Pancreas (tissue), 10 donors: ENCODE measurements at places on chromosomes 4 and X. TPM values are rescaled to one million over a fixed set of nuclear protein-coding genes. Genes with fewer than 3 reads are reported as not detected.

Gene NDNF
- 0.24 TPM for total RNA-seq

Gene C4orf51
- total RNA-seq = not detected

Gene TSPAN7
- 6.3 TPM for total RNA-seq

Gene CLTRN
- total RNA-seq = 3.1 TPM

Gene AFM
- 0.09 TPM for total RNA-seq

Gene RAB40AL
- 0.46 TPM for total RNA-seq

Gene F8A2
- total RNA-seq = not detected

Gene GAGE12E
- total RNA-seq = not detected

Gene FHDC1
- 1.4 TPM for total RNA-seq

GRCh38 chr4:112593438-112594133 lies 43.1 kb downstream of the ZGRF1 start:
- H3K4me3 ChIP-seq = no peak overlapping the region
- no peaks in the 10 kb centered on the region for H3K36me3 ChIP-seq
- H3K4me1 ChIP-seq = no peaks in the 10 kb centered on the region

DNA sequence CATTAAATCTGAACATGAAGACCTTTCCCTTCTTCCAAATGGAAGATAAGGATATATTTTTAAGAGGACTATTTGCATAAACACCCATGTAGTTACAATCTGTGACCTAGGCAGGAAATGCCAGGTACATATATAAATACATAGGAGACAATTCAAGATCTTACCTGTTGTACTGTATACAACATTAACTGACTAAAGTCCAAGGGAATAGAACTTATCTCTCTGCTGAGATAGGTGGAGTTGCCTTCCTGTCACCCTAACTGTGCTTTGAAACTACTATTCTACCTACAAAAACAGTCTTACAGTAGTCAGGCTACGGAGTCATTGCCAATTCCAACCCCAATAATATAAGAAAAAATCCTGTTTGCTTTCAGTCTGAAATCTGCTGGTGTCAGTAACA lies 106.3 kb downstream of the CHRNA9 start:
- no peak for DNase-seq
- H3K4me3 ChIP-seq = no peak overlapping the region

- no peak overlapping the region for H3K4me3 ChIP-seq
- H3K27ac ChIP-seq = no peak overlapping the region
- DNase-seq = no peak
- H3K27me3 ChIP-seq = no peaks in the 10 kb centered on the region
These were observed 125.7 kb downstream of the SH3KBP1 start for GRCh38 chrX:19761554-19762295.

DNA sequence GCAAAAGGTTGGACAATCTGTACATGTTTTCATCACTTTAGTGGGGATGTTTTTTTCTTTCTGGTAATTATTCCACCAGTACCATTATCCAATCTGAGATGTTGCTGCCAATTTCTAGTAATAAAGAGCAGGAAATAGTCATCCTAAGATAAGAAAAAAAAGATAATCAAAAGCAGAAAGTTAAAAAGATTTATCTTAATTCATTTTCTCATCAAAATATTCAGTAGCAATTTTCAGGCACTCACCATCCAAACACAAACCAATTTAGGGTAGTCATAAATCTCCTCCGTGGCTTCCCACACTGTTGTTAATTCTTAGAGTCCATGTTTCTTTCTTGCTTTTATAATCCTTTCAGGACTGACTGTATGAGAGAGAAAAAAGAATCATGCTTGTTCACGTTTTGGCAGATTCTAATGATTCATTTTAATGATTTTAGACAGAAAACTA lies 263.7 kb upstream of the UGT8 start:
- no peak overlapping the region for H3K4me3 ChIP-seq
- H3K4me1 ChIP-seq = no peaks in the 10 kb centered on the region
- no peak for DNase-seq
- H3K36me3 ChIP-seq = no peaks in the 10 kb centered on the region

GRCh38 chr4:62377700-62378099 lies 1177.6 kb downstream of the ADGRL3 start:
- no peak overlapping the region for H3K27ac ChIP-seq
- no peaks in the 10 kb centered on the region for H3K4me1 ChIP-seq
- H3K4me3 ChIP-seq = no peak overlapping the region
- H3K27me3 ChIP-seq = no peaks in the 10 kb centered on the region
- no peak for DNase-seq

GRCh38 chr4:24001486-24002329 lies 111.9 kb upstream of the PPARGC1A start:
- no peak overlapping the region for H3K27ac ChIP-seq
- H3K27me3 ChIP-seq = no peaks in the 10 kb centered on the region
- H3K4me3 ChIP-seq = no peak overlapping the region

DNA sequence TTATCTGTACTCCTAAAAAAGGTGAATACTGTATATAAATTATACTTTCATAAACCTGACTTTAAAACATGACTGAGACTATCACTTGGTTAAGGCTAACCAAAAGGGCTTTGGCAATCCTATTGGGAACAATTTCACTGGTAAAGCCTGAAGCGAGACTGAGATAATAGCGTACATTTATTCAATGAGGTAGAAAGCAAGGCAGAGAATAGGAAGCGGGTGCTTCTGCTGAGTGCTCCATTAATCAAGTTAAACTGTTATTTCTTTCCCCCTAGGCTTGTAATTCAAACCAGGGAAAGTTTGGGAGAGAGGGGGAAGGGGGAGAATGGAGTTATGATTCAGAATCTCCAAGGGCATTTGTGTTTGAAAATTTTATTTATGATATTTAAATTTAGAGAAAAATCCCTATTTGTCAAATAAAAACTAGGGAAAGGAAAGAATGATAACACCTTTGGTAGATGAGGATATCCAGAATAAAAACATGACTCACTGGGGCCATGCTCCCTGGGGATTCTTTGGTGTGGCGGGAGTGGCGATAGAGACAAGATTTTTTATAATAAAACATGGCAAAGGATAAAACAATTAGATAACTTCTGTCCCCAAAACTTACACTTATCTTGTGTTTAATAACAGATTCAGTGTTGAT lies 34.6 kb upstream of the SORBS2 start:
- no peak overlapping the region for H3K27ac ChIP-seq
- peaks cover 27% of the 10 kb centered on the region for H3K4me1 ChIP-seq
- DNase-seq = no peak
- no peaks in the 10 kb centered on the region for H3K27me3 ChIP-seq

GRCh38 chr4:41943506-41943905 lies 8.3 kb downstream of the TMEM33 start:
- H3K27me3 ChIP-seq = no peaks in the 10 kb centered on the region
- no peak overlapping the region for H3K27ac ChIP-seq
- no peak overlapping the region for H3K4me3 ChIP-seq
- no peaks in the 10 kb centered on the region for H3K4me1 ChIP-seq
- no peak for DNase-seq

- H3K36me3 ChIP-seq = no peaks in the 10 kb centered on the region
- no peaks in the 10 kb centered on the region for H3K4me1 ChIP-seq
- H3K4me3 ChIP-seq = no peak overlapping the region
- no peaks in the 10 kb centered on the region for H3K27me3 ChIP-seq
- DNase-seq = no peak
These were observed 43.8 kb downstream of the HPGDS start for GRCh38 chr4:94298725-94299252.

GRCh38 chr4:98411731-98412130 lies 150.5 kb downstream of the RAP1GDS1 start:
- no peaks in the 10 kb centered on the region for H3K36me3 ChIP-seq
- no peak for DNase-seq
- no peaks in the 10 kb centered on the region for H3K4me1 ChIP-seq

GRCh38 chrX:134636851-134637250 lies 21.4 kb downstream of the PLAC1 start:
- H3K27ac ChIP-seq = no peak overlapping the region
- H3K27me3 ChIP-seq = peaks cover 3% of the 10 kb centered on the region
- DNase-seq = no peak
- no peak overlapping the region for H3K4me3 ChIP-seq
- no peaks in the 10 kb centered on the region for H3K4me1 ChIP-seq
- no peaks in the 10 kb centered on the region for H3K36me3 ChIP-seq

DNA sequence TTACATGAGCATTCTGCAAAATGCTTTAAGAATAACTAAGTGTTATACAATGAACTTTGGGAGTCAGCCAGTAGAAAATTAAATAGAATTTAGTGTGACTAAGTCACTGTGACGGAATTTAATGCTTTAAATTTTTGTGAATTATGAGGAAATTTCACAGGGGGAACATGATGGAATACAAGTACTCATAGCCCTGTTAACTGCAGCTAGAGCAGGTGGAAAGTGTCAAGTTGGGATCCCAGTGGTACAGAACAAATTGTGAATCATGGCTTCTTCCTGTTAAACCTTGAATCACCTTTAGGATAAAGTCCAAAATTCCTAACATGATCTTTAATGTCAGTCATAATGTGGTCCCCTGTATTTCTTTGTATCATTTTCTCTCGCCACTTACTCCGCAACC lies 212.2 kb upstream of the CENPE start:
- no peaks in the 10 kb centered on the region for H3K4me1 ChIP-seq
- DNase-seq = no peak
- H3K4me3 ChIP-seq = no peak overlapping the region
- no peak overlapping the region for H3K27ac ChIP-seq
- H3K36me3 ChIP-seq = no peaks in the 10 kb centered on the region

DNA sequence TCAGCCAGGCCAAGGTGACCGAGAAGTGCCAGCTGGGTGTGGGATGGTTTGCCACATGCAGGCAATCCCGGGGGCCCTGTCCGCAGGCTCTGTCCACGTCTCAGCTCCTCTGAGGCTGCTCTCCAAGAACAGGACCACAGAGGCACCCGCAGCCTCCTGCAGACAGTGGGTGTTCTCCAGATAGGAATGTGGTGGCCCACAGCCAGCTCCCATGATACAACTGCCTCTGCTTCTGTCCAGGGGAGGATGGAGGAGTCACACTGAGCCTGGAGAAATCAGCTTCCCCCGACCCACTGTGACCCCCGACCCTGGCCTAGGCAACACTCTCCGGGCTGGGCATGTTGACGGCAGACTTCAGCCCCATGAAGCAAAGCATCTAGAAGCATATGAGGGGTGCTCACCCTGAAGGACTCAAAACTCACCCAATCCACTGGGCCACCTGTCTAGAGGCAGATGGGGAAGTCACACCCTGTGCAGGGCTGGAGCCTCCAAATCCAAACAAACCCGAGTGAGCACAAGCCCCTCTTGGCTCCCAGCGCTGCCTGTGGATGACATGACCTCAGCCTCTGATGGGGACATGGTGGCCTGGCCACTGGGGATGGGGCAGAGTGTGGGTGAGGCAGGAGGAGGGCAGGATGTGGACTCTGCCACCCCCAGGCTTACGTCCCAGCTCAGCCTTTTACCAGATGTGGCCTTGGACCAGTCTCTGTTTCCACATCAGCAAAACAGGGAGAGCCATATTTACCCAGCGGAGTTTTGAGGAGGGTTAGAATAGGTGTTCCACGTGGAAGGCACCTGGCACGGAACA lies 102.3 kb downstream of the PSAPL1 start:
- no peaks in the 10 kb centered on the region for H3K36me3 ChIP-seq
- no peaks in the 10 kb centered on the region for H3K4me1 ChIP-seq
- no peak for DNase-seq

- H3K27ac ChIP-seq = no peak overlapping the region
- H3K4me3 ChIP-seq = no peak overlapping the region
- DNase-seq = no peak
- peaks cover 4% of the 10 kb centered on the region for H3K36me3 ChIP-seq
- no peaks in the 10 kb centered on the region for H3K4me1 ChIP-seq
These were observed 7.4 kb downstream of the ZRSR2 start for GRCh38 chrX:15797707-15798106.
